ENCODE measurements at places on chromosomes 16 and 17.

GRCh38 chr17:40458851-40459482 lies 15.7 kb downstream of the IGFBP4 start:
- no peak for ATAC-seq

GRCh38 chr17:44850025-44850424 lies 2.3 kb downstream of the HIGD1B start:
- ATAC-seq: no peak

DNA sequence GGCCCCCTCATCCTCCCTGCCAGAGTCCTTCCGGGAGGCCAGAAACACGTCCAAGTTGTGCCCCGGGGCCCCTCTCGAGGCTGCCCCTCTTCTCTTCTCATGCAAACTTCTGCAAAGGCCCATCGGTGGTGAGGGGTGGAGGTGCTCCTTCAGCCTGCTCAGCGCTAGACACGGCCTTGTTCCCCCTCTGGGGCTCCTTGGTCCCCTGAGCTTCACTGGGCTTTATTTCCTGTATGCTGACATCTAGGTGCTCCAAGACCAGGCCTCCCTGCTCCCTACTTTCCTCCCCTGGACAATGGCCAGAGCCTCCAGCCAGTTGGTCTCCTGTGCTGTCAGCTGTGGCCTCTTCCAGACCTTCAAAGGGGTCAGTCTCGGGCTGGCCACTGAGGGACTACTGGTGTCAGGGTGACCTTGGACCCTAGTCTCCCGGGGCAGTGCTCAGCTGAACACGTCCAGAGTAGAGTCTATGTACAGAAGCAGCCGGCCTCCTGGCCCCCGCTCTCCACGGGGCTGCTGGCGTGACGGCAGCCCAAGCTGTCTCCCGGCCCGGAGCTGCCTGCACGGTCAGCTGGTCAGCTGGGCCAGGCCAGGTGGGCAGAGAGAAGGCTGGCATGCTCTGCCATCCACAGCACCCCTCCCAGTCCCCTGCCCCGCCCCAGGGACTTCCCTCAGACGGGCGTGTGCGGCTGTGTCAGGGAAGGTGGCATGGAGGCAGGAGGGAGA lies 1.7 kb upstream of the PRR35 start:
- ATAC-seq: no peak

- ATAC-seq: no peak
These were observed 21.0 kb upstream of the AGRP start for GRCh38 chr16:67504031-67505021.

GRCh38 chr16:35745821-35746248 lies 2286.4 kb downstream of the TP53TG3F start:
- ATAC-seq: no peak

GRCh38 chr16:81520151-81520470 lies 75.5 kb downstream of the CMIP start:
- no peak for ATAC-seq

GRCh38 chr16:11020792-11021551 lies 76.6 kb downstream of the CLEC16A start:
- ATAC-seq: peak; percentile 19

DNA sequence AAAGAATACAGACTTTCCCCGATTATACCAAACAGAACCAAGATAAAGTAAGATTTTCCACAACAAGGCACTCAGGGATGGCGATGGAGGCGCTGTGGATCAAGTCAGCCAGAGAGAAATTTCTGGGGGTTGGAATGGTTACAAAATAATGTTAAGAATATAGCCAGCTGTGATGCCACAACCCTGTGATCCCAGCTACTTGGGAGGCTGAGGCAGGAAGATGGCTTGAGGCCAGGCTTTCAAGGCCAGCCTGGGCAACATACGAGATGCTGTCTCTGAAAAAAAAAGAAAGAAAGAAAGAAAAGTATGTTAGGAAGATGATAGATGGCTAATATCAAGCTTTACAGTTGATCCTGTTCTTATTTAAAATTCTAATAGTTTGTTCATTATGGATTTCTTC lies 10.6 kb upstream of the ALOX12 start:
- ATAC-seq: no peak

GRCh38 chr17:63535640-63536039 lies 12.5 kb downstream of the KCNH6 start:
- ATAC-seq: no peak

GRCh38 chr16:88387941-88388627 lies 5.3 kb downstream of the ZNF469 start:
- peak; percentile 45 for ATAC-seq

Data from SK-N-SH treated with all-trans-retinoic acid at 6 μM for 48 hours (cell line).